Smooth muscle cell of the umbilical artery (primary cell): ENCODE measurements at places on chromosomes 5 and 9. TPM values are rescaled to one million over a fixed set of nuclear protein-coding genes. Genes with fewer than 3 reads are reported as not detected.

The FGFR4 gene
- total RNA-seq = 0.59 and 2.6 TPM in 2 replicates

The MEGF10 gene
- total RNA-seq = 0.14 TPM in 1 of 2 replicates, not detected in the other

The KIF24 gene
- total RNA-seq = 0.59 and 1.8 TPM in 2 replicates

The PLK2 gene
- total RNA-seq = 300 and 543 TPM in 2 replicates

The LCN15 gene
- total RNA-seq = not detected in 2 replicates

The TMED7 gene
- total RNA-seq = 212 and 279 TPM in 2 replicates

The SPINK5 gene
- not detected in 2 replicates for total RNA-seq

The GABRG2 gene
- total RNA-seq = not detected in 2 replicates

The PCA3 gene
- total RNA-seq = not detected in 2 replicates

The SLC1A1 gene
- total RNA-seq = 18.7 and 26.8 TPM in 2 replicates

The SLC36A3 gene
- total RNA-seq = not detected in 2 replicates

The ADRA1B gene
- total RNA-seq = under 0.01 and 0.23 TPM in 2 replicates

The RFK gene
- 25.2 and 28.2 TPM in 2 replicates for total RNA-seq

The FOXD4L4 gene
- total RNA-seq = 0.18 TPM in 1 of 2 replicates, not detected in the other

The IL5 gene
- not detected in 2 replicates for total RNA-seq

The ANKRD18B gene
- total RNA-seq = 6.4 and 35.6 TPM in 2 replicates

The CYLC2 gene
- total RNA-seq = not detected in 2 replicates

The DPYSL3 gene
- total RNA-seq = 263 and 416 TPM in 2 replicates

The SLC4A9 gene
- not detected in 2 replicates for total RNA-seq

The HSPB3 gene
- 0.30 TPM in 1 of 2 replicates, not detected in the other for total RNA-seq

The PCDHGB7 gene
- total RNA-seq = 8.3 and 10.1 TPM in 2 replicates

The RPS23 gene
- 1,641 and 2,239 TPM in 2 replicates for total RNA-seq

The BNIP1 gene
- total RNA-seq = 20.1 and 25.8 TPM in 2 replicates

The SMARCA2 gene
- total RNA-seq = 44.2 and 67.0 TPM in 2 replicates
